ENCODE measurements at places on chromosomes 6 and 20. TPM values are rescaled to one million over a fixed set of nuclear protein-coding genes. Genes with fewer than 3 reads are reported as not detected.

MCUR1 gene
- 12.0 TPM for total RNA-seq

ENPP3 gene
- not detected for total RNA-seq

FERMT1 gene
- 19.4 TPM for total RNA-seq

THBS2 gene
- not detected for total RNA-seq

MOG gene
- not detected for total RNA-seq

DCDC2 gene
- total RNA-seq, result 3.0 TPM

C6orf15 gene
- total RNA-seq, result not detected

GJA1 gene
- total RNA-seq, result 83.9 TPM

ZNF334 gene
- not detected for total RNA-seq

RFX6 gene
- total RNA-seq, result not detected

RTN4IP1 gene
- total RNA-seq, result 8.7 TPM

MTFR2 gene
- 12.1 TPM for total RNA-seq

TREM2 gene
- not detected for total RNA-seq

SLC17A1 gene
- total RNA-seq, result not detected

SLC22A7 gene
- not detected for total RNA-seq

BLCAP gene
- total RNA-seq, result 45.1 TPM

OOEP gene
- not detected for total RNA-seq

RIPOR2 gene
- total RNA-seq, result not detected

IL20RA gene
- total RNA-seq, result not detected

SLC17A2 gene
- total RNA-seq, result not detected

CCN2 gene
- 27.8 TPM for total RNA-seq

MGME1 gene
- 47.3 TPM for total RNA-seq

RIMS1 gene
- total RNA-seq, result not detected

EMILIN3 gene
- total RNA-seq, result 0.29 TPM

OR2J3 gene
- not detected for total RNA-seq

MROH8 gene
- total RNA-seq, result 0.79 TPM

SEL1L2 gene
- total RNA-seq, result not detected

PAX1 gene
- total RNA-seq, result not detected

LKAAEAR1 gene
- 1.5 TPM for total RNA-seq

Data from A549 treated with CpdA at 1 μM for 4 hours (cell line).